Left renal pelvis (tissue), 4 donors: ENCODE measurements at places on chromosomes 4 and X.

DNA sequence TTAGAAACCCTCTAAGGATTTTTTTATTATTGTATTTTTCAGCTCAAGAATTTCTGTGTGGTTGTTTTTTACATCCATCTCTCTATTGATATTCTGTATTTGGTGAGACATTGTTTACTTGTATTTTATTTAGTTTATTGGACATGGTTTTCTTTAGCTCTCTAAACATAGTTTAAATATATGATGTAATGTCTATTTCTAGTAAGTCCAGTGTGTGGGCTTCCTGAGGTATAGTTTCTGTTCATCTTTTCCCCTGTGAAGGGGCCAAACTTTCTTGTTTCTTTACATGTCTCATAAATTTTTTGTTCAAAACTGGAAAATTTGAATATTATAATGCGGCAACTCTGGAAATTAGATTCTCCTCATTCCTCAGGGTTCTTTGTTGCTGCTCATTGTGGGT is 28.2 kb upstream of the ATRX start:
- no peak for DNase-seq

DNA sequence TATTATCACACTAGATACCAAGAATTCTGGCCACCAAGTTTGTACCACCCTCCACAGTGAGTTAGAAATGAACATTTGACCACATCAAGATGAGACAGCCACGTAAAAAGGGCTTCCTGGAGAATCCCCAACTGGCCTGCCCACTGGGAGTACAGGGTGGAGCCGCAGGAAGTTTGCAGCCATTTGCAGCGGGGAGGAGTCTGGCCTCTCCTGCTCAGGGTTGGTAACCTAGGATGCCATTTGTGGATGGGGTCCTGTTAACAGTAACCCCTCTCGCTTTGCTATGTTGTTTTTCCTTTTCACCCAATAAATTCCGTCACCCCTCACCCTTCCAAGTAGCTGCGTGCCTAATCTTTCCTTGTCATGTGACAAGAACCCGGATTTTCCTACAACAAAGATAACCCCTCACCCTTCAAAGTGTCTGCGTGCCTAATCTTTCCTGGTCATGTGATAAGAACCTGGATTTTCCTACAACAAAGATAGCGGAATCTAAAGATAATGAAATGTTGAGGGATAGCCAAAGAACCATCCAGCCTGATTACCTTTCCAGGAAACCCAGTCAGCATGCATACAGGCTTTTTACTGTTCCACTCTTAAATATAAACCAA is 245.4 kb downstream of the NAF1 start:
- DNase-seq: no peak

DNA sequence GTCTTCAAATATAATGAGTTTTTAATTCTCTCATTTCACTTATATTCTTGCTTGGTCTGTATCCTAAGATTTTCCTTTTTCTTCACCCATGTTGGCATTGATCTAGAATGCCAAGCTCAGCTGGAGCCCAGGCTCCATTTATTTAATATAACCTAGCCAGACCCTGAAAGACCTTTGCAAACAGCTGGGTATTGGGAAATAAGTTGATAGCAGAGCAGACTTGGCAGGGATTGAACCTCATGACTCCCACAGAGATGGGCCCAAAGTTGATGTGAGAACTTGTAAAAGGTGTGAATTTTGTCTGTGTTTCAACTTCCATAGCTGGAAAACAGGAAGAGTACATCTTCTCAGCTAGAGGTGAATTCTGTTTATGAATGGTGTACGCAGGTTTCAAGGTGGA is 59.5 kb downstream of the SH2D1A start:
- no peak for DNase-seq

- DNase-seq: no peak
Measured at GRCh38 chr4:184846531-184846930, 20.8 kb upstream of the ACSL1 start.

GRCh38 chr4:121112530-121112929 is 40.2 kb upstream of the NDNF start:
- no peak for DNase-seq

DNA sequence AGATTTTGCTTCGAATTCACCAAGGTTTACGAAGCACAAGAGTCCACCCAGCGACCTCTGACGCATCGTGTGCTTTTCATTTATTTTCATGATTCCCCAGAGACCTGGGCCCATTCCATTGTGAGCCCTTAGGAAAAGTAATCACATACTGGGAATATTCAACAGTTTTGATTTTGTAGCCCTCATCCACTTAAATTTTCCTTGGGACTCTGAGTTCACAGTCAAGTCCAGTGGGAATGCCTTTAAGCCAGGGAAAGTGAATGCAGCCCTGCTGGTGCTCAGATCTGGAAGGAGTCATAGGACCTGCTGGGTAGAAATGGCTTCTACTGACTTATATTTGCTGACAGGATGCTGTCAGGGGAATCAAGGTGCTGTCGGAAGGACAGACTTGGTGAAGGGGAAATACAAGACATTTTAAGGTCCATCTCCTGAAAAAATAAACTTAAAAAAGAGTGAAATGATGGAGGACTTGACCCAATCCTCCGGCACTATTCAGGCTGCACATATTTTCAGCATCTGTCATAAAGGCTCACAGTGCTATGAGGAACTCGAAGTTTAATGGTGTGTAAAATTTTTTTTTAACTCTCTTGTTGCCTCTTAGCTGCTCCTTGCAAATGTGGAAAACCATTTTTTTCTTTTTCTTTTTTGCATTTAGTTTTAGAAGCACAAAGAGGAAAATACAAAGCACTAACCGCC is 204.9 kb downstream of the MID1 start:
- no peak for DNase-seq

DNA sequence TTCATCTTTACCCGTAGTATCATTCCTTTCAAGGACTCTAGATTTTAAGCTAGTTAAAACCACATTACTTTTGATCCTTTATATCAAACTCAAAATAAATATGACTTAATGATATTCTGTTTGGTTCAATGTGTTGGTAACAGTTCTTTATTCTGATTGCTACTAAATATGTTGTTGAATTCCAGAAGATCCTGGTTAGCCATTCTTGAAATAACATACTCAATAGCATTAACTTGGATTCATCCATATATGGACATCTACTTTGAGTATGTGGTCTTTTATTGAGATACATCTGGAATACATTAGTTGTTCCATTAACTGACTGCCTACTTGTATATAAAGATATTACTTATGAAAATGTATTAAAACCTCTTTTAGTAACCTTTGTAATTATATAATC is 27.5 kb upstream of the PCDH18 start:
- no peak for DNase-seq
